ENCODE measurements at places on chromosomes 6 and 20.
A peak's percentile ranks its signal among the peaks of the same experiment; 100 is the strongest.

DNA sequence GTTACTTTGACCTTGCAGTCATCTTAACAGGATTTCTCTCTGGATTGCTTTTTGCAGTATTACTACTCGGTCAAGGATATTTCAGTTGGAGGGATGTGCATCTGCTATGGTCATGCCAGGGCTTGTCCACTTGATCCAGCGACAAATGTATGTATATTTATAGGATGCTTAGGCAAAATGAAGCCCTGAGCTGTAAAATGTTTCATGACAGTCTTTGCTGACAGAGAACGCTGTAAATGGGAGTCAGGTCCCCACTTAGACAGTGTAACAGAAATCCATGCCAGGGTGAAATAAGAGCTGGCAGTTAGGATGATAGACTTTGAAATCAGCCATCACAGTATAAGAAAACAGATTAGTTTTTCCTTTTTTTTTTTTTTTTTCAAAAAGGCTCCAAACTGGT lies 264.0 kb downstream of the LAMA2 start:
- no peak for DNase-seq

DNA sequence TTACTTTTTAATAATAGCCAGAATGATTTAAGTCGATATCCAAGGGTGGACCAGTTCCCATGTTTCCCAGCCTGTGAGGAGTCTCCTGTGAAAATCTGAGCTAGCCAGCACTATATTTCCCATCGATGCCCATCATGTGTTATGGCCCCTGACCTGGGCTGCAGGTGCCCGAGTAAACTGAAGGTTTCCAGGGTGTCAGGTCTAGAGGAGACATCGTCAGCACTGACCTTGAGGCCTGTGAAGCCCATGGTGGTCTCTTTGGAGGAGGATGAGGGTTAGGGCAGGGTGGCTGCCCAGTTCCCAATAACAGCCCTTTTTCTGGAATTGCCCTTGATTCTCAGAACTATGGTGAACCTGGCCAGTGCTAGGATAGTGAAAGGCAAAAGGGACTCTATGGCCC lies 63.0 kb upstream of the TOP1 start:
- no peak for DNase-seq

DNA sequence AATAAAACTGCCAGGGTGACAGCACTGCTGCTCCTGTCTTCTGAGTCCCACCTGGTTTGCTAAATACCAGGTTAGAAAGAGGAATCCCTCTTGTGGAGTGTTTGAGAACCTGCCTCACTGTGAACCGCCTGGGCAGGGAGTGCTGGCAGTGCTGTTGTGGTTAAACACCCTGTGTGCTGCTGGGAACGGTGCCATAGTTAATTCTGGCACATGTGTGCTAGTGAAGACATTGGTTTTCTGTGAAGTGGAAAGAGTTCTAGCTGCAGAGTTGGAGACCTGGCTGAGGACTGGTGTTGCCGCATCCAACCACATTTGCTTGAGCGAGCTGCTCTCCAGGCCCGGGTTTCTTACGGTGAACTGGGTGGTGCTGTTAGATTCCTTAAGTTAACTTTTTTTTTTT lies 72.7 kb downstream of the IGF2R start:
- DNase-seq, result no peak

DNA sequence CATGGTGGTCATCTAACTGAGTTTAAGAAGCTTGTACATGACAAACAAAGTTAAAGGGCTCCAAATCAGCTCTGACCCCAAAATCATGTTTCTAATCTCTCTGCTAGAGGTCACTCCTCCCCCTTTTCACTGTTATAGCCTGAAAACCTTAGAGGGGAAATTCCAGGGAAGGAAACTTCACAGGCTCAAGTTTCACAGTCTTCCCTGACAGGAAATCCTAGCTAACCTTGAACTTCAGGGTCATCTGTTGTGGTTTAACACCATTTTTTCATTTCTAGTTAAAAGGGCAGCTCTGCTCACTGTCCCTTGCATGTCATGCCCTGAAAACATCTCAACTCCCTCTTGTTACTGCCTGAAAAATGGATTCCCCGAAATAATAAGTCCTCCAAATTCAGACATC lies 104.4 kb upstream of the BMP2 start:
- DNase-seq, result no peak

DNA sequence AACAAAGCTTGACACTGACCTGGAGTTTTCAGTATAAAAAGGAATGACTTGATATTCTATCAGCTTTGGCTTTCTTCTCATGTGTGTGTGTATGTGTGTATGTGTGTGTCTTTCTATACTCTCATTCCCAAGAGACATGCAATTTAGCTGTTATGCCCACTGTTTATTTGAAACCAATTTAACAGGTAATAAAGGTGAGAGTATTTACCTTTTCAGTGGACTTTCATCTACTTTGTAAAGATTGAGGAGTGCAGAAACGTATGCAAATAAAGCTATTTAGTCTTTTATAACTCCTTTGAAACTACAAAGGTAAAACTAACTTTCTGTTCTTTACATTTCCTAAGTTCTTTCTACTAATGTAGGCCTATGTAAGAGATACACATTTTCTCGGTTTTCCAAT lies 103.5 kb upstream of the HS3ST5 start:
- DNase-seq, result no peak

- peak; percentile 48 for DNase-seq
Measured at GRCh38 chr6:31829633-31830283, 2.2 kb downstream of the HSPA1B start.

- no peak for DNase-seq
Measured at GRCh38 chr6:39416728-39417127, 94.2 kb upstream of the KCNK16 start.

DNA sequence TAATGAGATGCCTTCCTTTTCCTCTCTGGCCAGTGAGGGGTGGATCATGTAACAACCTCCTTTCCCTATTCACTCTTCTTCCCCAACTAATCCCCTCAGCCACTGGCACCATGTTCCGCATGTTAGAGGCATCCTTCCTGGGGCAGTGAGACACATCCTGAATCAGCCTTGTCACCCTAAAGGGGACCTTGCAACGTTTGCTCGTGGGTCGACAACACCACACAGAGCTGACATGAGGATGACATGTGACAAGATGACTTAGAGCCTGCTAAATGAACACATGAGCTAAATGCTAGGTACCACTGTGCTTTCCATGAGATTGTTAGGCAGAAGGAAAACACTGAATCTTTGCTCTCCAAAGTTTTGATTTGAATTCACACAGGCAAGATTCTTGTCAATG lies 129.2 kb downstream of the ATXN1 start:
- DNase-seq, result no peak

GRCh38 chr20:19937651-19938420 lies 79.3 kb upstream of the NAA20 start:
- DNase-seq, result no peak

GRCh38 chr20:48458003-48458377 lies 369.8 kb downstream of the PREX1 start:
- no peak for DNase-seq

DNA sequence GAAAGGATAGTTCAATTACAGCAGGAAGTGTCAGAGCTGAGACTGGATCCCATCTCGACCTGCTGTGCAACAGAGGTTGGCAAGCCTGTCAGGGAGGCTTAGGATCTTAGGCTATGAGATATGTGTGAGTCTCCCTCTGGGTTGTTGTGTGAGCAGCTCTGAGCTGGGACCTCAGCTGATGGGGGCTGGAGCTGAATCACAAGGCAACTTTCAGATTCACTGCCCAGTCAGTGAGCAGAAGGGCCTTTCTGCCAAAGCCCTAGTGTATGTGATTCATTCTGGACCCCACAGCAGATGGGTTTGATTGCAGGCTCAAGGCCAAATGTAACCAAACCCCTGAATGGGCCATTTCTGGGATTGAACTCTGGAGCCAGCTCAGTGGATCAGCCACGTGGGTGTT lies 4.5 kb downstream of the PI3 start:
- DNase-seq, result no peak

Data from CD4-positive, alpha-beta T cell treated with Interleukin-6 at 100 ng/mL for 8 hours (primary cell).